Ascending aorta (tissue), 2 donors: ENCODE measurements at places on chromosomes 6 and 20.

DNA sequence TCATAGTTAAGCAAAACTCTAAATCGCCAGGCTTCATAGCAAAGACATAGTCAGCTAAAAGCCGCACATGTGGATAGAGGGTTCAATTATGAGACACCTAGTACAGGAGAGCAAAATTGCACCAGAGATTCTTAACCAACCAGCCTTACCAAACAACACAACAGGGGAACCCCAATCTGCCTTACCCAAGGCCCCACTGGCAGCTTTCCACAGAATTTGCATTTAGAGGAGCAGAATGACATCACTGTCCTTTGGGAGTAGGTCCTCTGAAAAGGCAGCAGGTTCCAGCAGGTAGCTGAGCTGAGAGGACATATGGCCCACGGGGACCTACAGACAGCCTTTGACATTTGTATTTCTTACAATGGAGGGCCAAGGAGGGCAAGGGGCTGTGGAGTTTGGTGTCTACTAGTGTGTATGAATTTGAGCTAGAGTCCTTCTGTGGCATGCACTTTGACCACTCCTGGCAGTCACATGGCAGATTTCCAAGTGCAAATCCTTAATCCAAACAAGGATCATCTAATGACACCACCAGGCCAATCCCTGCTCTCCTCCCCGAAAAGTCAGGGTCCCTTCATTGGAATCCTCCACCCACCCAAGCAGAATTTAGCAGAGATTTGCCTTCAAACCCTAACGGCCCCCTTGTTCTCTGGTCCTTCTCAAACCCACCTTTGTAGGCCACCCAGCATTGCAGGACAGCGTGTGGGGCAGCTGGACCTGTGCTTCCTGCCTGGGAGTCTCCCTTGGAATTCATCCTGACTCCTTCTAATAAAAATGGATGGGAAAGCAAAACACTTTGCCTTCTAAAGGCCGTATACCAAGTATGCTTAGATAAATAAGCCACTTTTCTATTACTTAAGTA lies 171.2 kb upstream of the SUPT3H start:
- H3K27ac ChIP-seq: no peak overlapping the region
- DNase-seq: no peak
- H3K4me1 ChIP-seq: no peaks in the 10 kb centered on the region

GRCh38 chr6:259901-260508 lies 32.3 kb upstream of the DUSP22 start:
- no peaks in the 10 kb centered on the region for H3K27me3 ChIP-seq

DNA sequence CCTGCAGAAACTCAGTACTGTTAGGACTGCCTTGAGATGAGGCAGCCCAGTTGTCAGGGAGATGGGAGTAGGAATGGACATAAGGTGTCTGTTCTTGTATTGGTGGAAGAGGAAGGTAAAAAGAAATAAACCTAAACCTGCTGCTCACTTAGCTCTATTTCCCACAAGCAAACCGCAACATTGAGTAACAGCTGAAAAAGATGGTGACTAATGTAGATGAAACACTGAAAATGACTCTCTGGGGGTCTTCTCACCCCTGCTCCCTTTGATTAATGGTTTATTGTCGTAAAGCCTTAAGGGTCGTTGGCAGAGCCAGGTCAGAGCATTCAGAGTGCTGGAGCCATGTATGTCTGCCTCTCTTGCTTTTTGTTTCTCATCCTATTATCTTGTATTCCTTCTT lies 87.5 kb downstream of the FOXO3 start:
- H3K36me3 ChIP-seq: no peaks in the 10 kb centered on the region
- no peak overlapping the region for H3K4me3 ChIP-seq
- peaks cover 64% of the 10 kb centered on the region for H3K4me1 ChIP-seq
- no peak overlapping the region for H3K27ac ChIP-seq

DNA sequence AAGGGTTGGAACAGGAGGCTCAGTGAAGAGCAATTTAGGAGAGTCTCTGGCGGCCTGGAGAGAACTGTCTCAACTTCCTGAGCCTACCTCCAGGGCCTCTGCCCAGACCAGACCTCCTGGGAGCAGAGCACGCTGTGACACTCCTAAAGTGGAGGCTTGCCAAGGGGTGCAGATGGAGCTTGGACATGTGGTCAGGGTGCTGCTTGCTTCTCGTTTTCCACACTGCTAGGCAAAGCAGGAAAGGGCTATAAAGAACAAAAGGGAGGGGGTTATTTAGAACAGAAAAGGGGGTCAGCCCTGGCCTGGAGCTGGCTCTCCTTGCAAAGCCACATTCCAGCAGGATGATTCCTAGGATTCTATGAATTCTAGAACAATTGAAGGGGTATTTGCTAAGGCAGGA lies 145.7 kb upstream of the GGTLC1 start:
- no peaks in the 10 kb centered on the region for H3K27me3 ChIP-seq
- no peaks in the 10 kb centered on the region for H3K36me3 ChIP-seq
- no peak for DNase-seq
- no peak overlapping the region for H3K4me3 ChIP-seq
- H3K4me1 ChIP-seq: no peaks in the 10 kb centered on the region
- no peak overlapping the region for H3K27ac ChIP-seq

- H3K4me1 ChIP-seq: no peaks in the 10 kb centered on the region
- peak overlapping the region; percentile 81 for H3K4me3 ChIP-seq
- H3K27me3 ChIP-seq: no peaks in the 10 kb centered on the region
- H3K27ac ChIP-seq: peak overlapping the region; percentile 96
- no peak for DNase-seq
- no peaks in the 10 kb centered on the region for H3K36me3 ChIP-seq
Measured at GRCh38 chr6:110876806-110877564, 2.4 kb downstream of the AMD1 start.

DNA sequence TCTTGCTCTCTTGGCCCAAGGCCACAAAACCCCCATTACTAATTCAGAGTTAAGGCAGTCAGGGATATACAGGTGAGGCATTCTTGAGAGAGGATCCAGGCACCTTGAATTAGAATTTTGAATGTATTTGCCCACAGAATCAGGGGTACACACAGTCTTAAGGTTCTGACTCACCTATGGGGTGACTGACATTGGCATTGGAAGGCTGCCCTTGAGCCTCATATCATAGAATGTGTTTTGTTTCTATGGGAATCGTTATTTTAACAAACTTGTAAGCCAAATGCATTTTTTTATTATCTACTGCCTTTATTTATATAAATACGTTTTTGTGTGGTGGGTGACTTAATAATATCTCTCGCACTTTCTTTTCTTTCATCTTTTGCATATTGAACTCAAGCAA lies 218.6 kb upstream of the CITED2 start:
- DNase-seq: no peak
- peaks cover 7% of the 10 kb centered on the region for H3K4me1 ChIP-seq
- H3K4me3 ChIP-seq: no peak overlapping the region
- H3K27ac ChIP-seq: peak overlapping the region; percentile 10
- no peaks in the 10 kb centered on the region for H3K27me3 ChIP-seq

DNA sequence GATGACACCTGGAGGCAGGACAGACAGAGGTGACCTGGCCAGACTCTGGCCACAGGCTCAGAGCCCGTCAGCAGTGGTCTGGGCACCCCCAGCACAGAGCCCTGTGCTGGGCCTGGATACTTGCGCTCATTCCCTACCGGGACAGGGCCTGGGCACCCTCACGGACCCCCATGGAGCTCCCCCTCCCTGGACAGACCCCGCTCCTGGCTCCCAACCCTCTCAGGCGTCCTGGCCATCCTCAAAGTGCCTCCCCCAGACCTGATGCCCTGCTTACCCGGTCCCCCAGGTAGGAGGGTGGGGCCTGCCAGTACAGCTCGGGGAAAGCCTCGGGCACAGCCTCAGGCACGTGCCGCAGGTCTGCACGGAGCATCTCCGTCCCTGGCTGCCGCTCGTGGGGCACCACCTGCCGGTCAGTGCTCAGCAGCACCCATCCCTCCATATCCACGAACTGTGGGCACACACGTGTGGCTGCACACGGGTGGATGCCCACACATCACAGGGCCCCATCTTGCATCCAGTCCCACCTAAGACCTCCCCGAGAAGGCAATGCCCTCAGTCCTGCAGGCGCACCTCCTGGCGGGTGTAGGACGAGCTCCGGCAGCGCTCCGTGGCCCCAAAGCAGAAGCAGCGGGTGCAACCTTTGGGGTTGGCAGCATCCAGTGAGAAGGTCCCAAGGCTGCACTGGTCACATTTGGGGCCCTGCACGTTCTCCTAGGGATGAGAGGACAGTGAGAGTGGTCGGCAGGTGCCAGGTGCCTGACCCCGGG lies 24.3 kb downstream of the ADRM1 start:
- H3K27me3 ChIP-seq: no peaks in the 10 kb centered on the region
- no peak overlapping the region for H3K4me3 ChIP-seq
- H3K4me1 ChIP-seq: no peaks in the 10 kb centered on the region

DNA sequence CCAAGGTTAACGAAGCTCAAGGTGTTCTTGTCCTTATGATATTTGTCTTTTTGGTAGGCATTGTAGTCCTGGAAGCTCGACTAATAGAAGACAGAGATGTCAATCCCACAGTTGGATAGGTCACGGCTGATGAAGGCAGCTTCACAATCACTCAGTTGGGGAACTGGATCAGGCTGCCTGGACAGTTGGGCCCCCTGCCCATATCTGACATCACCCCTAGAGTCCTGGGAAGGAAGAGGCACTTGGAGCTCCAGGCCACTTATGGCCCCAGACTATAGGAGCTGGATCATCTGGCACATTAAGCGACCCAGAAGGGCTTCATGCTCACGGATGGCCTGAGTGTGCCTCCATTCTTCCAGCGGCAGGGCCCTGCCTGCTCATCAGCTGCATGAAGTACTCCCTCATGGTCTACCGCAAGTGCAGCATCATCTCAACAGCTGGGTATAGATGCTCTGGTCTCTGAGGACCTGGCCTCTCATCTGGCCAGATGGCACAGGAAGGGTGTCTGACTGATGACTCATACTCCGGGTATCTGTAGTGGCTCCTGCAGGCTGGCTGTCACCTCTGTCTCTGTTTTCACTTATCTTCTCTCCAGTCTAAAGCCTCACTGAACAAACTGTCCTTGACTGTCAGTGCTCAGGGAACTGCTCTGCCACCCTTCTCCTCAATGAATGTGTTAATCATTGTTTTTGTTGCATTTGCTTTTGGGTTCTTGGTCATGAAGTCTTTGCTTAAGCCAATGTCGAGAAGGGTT lies 29.2 kb upstream of the SSR1 start:
- H3K27ac ChIP-seq: no peak overlapping the region
- H3K4me3 ChIP-seq: no peak overlapping the region
- no peaks in the 10 kb centered on the region for H3K4me1 ChIP-seq
- H3K27me3 ChIP-seq: no peaks in the 10 kb centered on the region
- DNase-seq: no peak
- no peaks in the 10 kb centered on the region for H3K36me3 ChIP-seq

DNA sequence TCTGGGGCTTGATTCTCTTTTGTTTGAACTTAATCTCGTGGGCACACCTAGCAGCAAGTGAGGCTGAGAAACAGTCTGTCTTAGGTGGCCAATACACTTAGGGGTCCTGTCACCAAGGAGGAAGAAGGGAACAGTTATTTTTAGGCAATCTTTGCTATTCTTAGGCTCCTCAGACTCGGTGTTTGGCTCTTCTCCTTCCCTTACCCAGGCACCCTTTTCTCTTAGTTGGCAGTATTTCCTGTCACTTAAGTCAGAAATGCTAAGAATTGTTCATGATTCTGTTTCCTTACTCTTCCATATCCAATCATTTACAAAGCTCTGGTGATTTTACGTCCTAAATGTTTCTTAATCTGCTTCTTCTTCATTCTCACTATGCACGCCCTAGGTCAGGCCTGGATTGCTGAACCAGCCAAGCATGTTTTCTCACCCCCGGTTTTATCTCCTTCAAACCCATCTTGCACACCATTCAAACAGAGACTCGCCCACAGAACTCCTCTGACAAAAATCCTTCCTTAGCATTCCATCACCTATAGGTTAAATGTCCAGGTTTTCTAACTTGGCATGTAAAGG lies 45.2 kb upstream of the TMEM217 start:
- no peak overlapping the region for H3K4me3 ChIP-seq
- H3K27ac ChIP-seq: no peak overlapping the region
- H3K4me1 ChIP-seq: peaks cover 5% of the 10 kb centered on the region

DNA sequence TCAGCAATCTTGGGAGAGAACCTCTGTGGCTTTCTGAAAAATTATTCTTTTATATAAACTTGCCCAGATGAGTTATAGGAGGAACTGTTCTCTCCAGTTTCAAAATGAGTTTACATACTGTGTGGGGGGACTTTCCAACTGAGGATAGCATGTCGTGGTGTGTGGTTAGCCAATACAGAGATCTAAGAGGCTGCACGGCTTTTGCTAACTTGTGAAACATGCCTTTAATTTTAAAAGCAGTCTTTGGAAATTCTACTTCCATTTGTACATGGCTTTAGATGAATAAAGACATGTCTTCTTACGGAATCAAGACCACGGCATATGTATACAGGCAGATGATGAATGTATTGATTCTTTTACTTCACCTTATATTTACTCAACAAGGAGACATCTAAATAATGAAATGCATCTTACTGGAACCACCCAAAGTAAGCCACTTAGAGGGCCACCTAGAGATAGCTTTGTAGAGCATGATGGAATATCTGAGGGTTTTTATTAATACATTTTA lies 39.8 kb downstream of the HIVEP1 start:
- H3K4me3 ChIP-seq: no peak overlapping the region
- H3K27me3 ChIP-seq: no peaks in the 10 kb centered on the region

DNA sequence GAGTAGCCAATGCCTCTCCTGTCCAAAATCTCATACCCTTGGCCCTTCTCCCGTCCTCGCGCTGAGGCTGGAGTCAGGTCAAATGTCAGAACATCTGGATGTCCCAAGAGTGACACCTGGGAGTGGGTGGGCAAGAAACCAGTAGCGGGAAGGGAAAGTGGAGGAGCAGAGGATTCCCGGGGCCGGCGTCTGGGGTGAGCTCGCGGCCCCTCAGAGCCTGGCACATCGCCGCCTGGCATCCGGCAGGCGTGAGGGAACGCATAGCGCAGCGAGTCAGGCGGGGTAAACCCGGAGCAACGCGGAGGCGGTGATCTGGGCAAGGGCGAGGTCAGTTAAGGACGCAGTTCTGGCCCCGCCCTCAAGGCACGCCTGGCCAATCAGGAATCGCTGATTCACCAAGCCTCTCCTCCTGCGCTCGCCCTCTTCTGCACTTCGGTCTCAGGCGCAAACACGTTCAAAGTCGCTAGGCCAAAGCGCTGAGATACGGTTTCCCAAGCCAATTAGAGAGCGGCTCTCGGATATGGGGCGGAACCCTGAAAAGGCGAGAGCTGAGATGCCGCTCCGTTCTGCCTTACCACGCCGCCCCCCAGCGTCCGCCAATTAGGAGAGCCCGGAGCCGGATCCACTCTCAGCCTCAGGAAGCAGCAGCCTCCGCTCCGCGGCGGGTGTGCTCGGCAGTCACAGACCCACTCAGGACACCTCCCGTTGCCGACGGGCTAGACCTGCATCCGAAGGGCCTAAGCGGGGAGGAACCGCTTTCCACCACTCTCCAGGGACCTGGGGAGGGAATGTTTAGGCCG lies 22.5 kb downstream of the VPS52 start:
- H3K4me3 ChIP-seq: peak overlapping the region; percentile 69
- peaks cover 4% of the 10 kb centered on the region for H3K4me1 ChIP-seq
- H3K36me3 ChIP-seq: no peaks in the 10 kb centered on the region

DNA sequence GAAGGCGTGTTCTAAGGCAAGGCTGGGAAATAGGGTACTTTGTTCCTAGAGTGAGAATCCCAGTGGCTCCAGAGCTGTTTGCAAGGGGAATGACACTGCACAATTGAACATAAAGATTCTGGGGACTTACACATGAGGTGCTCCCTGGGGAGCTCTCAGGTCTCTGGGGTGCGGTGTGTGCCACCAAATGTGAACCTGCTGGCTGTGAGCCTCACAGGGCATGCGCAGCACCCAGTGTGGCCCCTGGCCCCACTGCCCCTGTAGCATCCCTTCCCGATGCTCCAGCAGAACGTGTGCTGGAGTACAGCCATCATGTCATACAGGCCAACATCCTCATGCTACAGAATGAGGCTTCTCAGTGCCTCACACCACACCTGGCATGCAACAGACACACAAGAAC lies 68.2 kb downstream of the TOX2 start:
- H3K27ac ChIP-seq: no peak overlapping the region
- no peak overlapping the region for H3K4me3 ChIP-seq
- no peaks in the 10 kb centered on the region for H3K4me1 ChIP-seq
- no peaks in the 10 kb centered on the region for H3K36me3 ChIP-seq
- no peak for DNase-seq
- no peaks in the 10 kb centered on the region for H3K27me3 ChIP-seq
